ENCODE measurements at places on chromosomes 2 and 18. TPM values are rescaled to one million over a fixed set of nuclear protein-coding genes. Genes with fewer than 3 reads are reported as not detected.

Gene PFN4
- not detected for total RNA-seq

Gene CCDC102B
- 8.2 TPM for total RNA-seq

Gene GPR39
- 10.9 TPM for total RNA-seq

Gene FIGN
- total RNA-seq: 23.1 TPM

Data from cardiac muscle cell (in vitro differentiated cells and primary cell).